ENCODE measurements at places on chromosomes 16 and 17.
A peak's percentile ranks its signal among the peaks of the same experiment; 100 is the strongest.

GRCh38 chr16:81645266-81645694, 133.8 kb upstream of the PLCG2 start:
- peak; percentile 97 for DNase-seq

DNA sequence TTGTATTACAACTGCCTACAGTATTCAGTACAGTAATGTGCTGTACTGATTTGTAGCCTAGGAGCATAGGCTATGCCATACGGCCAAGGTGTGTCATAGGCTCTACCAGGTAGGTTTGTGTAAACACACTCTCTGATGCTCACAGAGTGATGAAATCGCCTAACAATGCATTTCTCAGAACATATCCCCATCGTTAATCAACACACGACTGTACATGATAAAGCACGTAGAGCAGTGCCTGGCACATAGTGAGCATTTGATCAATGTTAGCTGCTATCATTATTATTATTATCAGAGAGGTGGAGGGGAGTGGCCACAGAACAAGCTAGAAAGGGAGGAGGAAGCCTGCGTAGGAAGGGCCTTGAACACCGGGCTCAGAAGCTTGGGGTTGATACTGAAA, 81.1 kb upstream of the LHX1 start:
- DNase-seq: no peak

DNA sequence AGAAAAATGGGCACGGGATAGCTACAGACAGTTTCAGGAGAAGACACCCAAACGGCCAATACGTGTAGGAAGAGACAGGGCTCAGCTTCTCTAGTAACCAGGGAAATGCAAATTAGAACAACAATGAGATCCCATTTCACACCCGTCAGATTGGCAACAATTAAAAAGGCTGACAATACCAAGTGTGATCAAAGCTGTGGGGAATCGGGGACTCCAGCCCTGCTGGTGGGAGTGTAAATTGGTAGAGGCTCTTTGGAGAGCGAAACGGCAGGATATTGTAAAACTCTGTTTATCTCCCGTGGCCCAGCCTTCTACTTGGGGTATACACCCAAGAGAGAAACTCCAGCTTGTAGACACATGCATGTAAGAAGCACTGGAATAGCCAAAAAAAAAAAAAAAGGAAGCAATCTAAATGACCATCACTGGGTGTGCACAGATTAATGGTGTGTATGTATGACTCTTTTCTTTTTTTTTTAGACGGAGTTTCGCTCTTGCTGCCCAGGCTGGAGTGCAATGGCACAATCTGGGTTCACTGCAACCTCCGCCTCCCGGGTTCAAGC, 27.5 kb downstream of the MYBBP1A start:
- DNase-seq: no peak

DNA sequence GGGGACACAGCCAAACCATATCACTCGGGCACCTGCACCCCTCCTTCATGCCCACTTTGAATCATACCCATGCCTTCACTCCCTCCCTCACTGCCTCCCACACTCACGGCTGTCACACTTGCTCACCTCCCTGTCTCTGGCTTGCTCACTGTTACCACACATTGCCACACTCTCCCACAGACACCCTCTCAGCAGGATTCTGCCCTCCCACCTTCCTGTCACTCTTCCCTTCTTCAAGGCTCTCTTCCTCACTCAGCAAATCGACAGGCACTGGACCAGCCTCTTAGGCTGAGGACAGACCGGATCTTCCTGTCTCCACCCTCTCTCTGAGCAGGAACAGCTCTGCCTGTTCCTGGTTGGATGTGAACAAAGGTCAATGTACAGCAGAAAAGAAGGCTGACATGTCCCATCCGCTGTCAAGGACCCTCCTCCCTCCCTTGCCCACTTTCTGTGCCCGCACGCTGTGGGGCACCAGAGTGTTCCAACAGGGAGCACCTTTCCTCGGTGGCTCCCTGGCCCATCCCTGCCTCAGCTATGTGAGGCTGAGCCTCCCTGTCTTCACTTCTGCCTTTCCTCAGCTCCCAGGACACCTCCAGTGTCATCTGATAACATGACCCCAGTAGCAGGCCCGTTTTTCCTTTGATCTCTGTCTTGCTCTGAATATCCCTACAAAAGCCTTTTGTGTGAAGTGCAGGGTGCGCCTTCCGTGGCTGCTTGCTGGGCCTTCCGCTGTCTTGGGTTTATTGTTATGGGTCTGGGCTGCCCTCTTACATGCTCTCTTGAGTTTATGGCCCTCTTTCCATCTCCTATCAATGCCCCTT, 47.0 kb downstream of the CCDC182 start:
- no peak for DNase-seq

DNA sequence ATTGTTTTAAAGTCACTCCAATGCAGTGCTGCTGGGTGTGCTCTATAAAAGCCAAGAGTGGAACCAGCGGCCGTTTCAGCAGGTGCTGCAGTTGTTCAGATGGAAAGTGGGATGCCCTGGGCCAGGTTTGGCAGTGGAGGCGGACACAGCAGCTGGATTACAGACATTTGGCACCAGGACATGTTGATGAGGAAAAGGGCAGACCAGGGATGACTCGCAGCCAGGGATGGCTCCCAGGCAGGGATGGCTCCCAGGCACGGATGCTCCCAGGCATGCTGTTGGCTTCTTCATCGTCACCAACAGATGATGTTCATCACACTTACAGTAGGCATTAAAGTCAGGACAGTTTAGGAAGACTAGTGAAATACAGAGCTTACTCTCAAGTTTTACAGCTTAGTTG, 10.0 kb downstream of the GAN start:
- no peak for DNase-seq
